ENCODE measurements at places on chromosomes 4 and X.

DNA sequence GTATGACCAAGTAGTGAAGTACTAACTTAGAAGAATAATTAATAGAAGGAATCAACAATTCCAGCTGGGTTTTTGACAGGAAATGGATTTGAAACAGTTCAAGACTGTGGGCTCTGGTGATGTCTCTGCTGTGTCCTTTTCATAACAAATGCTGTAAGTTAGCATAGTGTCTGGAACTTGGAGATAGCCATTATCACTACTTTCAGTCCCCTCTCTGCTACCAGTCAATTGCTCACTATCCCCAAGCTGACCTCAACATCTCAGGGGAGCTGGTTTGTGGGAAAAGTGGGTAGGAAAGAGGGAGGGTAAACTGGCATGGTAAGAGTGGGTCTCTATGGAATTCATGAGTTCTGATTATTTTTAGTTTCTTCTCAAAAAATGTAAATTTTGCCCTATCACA is 231.4 kb upstream of the MID1 start:
- no peak for DNase-seq

DNA sequence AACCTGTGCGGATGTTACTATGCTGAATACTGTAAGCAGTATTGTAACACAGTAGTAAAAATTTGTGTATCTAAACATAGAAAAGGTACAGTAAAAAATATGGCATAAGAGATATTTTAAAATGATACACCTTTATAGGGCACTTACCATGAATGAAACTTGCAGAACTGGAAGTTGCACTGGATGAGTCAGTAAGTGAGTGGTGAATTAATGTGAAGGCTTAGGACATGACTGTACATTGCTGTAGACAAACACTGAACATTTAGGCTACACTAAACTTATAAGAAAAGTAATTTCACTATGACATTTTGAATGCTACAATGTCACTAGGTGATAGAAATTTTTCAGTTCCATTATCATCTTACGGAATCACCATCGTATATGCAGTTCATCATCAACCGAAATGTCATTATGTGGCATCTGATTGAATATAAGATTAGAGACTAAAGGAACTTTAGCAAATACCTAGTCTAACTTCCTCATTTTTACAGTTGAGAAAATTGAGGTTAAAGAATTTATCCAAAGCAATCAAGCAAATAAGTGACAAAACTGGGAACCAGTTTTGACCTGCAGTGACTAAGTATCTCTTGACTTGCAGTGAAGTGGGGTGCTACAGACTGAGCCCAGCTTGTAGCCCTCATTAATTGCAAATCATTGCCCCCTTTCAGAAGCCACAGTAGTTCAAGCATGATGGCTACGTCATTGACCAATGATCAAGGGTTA is 55.3 kb downstream of the EGF start:
- DNase-seq, result no peak

GRCh38 chrX:105211066-105211575 is 9.4 kb downstream of the TEX13A start:
- no peak for DNase-seq

DNA sequence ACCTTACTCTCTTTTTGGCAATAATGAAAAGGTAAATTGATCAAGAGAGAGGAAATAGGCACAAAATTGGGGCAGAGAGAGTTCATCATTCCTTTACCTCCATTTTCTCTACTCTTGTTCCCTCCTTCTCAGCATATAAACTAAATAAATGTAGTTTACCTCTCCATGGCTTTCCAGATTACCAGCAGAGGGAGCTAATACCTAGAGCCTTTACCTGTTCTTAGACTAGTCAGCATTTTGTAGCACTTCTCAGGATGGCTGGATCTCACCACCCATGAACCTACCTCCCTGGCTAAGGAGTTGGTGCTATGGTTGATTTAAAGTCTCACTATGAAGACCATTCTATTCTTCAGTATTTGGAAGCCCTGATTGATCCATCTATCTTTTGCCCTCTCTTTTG is 15.7 kb downstream of the OFD1 start:
- DNase-seq, result no peak

- DNase-seq, result no peak
Measured at GRCh38 chr4:22986262-22986661, 293.5 kb downstream of the GBA3 start.

DNA sequence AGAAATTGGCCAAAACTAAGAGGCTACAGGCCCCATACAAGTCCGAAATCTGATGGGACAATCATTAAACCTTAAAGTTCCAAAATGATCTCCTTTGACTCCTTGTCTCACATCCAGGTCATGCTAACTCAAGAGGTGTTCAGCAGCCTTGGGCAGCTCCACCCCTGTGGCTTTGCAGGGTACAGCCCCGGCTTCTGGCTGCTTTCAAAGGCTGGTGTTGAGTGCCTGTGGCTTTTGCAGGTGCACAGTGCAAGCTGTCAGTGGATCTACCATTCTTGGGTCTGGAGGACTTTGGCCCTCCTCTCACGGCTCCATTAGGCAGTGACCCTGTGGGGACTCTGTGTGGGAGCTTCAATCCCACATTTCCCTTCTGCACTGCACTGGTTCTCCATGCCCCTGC is 329.1 kb upstream of the MAD2L1 start:
- DNase-seq, result no peak

GRCh38 chr4:169351872-169352271 is 81.1 kb upstream of the SH3RF1 start:
- no peak for DNase-seq

DNA sequence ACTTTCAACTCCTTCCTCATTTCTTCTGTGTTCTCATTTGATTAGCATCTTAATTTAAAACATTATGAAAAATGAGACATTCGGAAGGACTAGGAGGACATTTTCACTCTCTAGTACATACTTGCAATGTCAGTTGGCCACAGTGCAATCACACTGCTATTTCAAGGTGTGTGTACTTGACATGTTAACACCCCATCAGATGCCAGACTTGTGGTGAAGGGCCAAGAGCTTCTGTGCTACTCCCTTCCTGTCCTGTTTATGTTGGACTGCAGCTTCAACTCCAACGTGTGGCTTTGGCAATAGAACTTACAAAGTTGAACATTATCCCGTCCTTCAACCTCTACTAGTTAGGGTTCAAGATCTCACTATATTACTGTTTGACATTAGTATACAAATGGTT is 221.0 kb downstream of the PALLD start:
- DNase-seq, result no peak

- no peak for DNase-seq
Measured at GRCh38 chr4:67104145-67104544, 441.2 kb downstream of the CENPC start.

GRCh38 chr4:186226521-186227189 is 652 bp upstream of the KLKB1 start:
- no peak for DNase-seq

GRCh38 chr4:89173336-89174090 is 62.2 kb downstream of the TIGD2 start:
- DNase-seq, result no peak

GRCh38 chr4:157294575-157294974 is 74.0 kb downstream of the GRIA2 start:
- no peak for DNase-seq

- no peak for DNase-seq
Measured at GRCh38 chrX:19877431-19877830, 10.0 kb downstream of the SH3KBP1 start.

GRCh38 chrX:41332005-41332404 is 2.0 kb upstream of the DDX3X start:
- no peak for DNase-seq

DNA sequence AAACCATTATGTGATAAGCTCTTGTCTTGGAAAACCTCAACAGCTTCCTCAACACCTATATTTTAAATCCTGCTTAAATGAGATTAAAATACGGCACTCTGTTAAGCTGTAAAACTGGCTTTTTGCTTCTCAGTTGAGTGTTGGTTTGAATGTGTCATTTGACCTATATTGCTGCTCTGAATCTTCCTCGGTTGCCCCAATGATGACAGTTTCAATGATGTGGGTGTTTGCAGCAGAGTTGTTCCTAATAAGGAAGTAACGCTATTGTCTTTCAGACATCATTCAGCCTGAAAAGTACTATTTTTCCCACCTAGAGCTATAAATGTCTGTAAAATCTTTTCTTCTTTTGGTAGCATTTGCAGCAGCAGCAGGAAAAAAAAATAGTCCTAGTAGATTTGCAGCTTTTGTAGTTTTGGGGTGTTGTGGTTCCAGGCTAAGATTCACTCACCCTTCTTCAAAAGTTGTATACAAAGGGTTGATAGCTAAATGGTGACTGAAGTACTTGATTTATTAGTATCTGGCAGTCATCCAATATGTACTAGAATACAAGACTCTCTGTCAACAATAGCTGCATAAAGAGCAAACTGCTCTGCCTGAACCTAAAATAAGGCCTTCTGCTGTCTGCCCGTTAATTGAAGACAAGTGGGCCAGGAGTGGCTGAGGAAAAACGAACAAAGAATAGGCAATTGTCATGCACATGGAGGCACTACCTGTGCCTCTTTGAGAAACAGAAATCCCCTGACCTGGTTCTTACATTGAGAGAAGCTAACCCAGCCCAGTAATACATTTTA is 333.1 kb downstream of the IL1RAPL1 start:
- DNase-seq, result no peak

GRCh38 chr4:5409972-5410618 is 298.3 kb downstream of the EVC2 start:
- DNase-seq, result no peak

- no peak for DNase-seq
Measured at GRCh38 chr4:119057417-119057816, 78.2 kb upstream of the MYOZ2 start.

DNA sequence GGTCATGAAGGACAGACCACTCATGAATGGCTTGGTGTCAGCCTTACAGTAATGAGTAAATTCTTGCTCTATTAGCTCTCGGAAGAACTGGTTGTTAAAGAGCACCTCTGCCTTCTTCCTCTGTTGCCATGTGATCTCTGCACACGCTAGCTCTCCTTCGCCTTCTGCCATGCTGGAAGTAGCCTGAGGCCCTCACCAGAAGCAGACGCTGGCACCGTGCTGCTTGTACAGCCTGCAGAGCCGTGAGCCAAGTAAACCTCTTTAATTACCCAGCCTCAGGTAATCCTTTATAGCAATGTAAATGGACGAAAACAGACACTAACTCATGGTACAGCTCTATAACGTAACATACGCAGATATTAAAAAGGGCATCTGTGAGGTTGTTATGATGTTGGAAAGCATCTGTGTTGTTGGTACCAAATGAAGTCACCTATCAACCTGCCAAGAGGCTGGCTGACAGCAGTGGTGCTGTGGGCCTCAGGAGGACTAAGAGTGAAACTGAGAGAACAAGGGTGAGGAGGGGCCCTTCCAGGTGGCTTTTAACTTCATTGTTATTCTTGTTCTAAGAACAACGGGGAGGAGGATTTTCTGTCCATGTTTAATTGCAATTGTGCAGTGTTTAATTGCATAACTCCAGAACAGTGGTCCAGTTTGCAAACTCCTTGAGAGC is 69.2 kb downstream of the CRMP1 start:
- no peak for DNase-seq

DNA sequence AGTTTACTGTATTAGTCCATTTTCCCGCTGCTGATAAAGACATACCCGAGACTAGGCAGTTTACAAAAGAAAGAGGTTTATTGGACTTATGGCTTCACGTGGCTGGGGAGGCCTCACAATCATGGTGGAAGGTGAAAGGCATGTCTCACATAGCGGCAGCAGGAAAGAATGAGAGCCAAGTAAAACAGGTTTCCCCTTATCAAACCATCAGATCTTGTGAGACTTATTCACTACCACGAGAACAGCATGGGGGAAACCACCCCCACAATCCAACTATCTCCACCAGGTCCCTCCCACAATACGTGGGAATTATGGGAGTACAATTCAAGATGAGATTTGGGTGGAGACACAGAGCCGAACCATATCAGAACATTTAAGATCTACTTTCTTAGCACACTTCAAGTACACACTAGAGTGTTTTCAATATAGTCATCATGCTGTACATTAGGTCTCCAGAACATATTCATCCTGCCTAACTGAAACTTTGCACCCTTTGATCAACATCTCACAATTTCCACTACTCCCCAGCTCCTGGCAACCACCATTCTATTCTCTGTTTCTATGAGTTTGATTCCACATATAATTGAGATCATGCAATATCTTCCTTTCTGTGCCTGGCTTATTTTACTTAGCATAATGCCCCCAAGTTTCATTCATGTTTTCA is 341.0 kb downstream of the ARHGAP24 start:
- DNase-seq, result no peak

- DNase-seq, result no peak
Measured at GRCh38 chr4:52051213-52051614, at the start of gene SPATA18. TSS of gene SPATA18 (plus strand) at chr4:52051304. CDS start at chr4:52051705, 401 bp downstream.

All from stimulated activated CD8-positive, alpha-beta memory T cell treated with anti-CD3 and anti-CD28 coated beads, Interleukin-7, amount 100 ng/mL, for 1 hour (primary cell).